ENCODE measurements at places on chromosomes 4 and X. TPM values are rescaled to one million over a fixed set of nuclear protein-coding genes. Genes with fewer than 3 reads are reported as not detected.

DNA sequence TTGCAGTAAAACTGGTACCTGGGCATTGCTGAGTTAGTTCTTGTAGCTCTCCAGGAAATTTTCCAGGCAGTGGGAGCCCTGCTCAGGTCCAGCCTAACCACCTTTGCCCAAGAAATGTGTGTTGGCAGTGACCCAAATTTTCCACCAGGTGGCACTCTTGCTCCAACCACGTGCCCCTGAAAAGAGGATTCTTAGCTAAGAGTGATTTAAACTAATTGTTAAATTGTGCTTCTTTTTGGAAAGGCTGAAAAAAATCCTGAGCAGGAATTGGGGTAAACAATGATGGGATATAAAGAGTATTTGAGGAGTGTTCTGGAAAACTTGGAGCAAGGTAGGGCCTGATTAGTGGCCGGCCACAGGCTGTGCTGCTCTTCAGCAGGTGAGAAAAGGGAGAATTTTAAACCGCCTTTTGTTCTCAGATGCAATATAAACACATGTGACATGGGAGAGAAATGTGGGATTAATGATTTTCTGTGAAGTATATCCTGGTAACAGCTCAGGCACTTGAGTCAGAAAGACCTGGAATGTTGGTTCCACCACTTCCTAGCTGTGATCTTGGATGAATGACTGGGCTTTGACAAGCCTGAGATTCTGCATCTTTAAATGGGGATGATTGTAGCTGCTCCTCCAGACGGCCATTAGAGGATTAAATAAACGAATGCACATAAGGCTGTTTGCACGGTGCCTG lies 219.6 kb downstream of the PTTG2 start:
- peak; percentile 93 for DNase-seq

DNA sequence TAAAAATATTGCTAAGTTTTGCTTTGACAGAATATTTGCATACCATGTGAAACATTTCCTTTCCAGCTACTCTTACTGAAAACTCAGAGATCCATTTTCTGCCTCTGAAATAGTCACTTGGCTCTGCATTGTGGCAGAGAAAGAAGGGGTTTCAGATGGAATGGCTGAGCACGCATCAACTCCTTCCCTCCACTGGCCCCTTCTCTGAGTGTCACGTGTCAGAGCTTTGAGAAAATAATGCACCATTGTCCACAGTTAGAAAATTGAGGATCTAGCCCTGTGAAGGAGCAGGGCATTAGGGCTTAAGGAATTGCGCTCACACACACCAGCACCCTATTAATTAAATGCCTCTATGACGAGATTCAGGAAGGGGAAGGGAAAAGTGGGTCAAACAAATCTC lies 78.8 kb upstream of the FAT4 start:
- no peak for DNase-seq

GRCh38 chrX:130413415-130413814 lies 11.6 kb downstream of the RBMX2 start:
- DNase-seq = no peak

GRCh38 chrX:129984111-129984958 lies 1.9 kb downstream of the BCORL1 start:
- DNase-seq = peak; percentile 49

DNA sequence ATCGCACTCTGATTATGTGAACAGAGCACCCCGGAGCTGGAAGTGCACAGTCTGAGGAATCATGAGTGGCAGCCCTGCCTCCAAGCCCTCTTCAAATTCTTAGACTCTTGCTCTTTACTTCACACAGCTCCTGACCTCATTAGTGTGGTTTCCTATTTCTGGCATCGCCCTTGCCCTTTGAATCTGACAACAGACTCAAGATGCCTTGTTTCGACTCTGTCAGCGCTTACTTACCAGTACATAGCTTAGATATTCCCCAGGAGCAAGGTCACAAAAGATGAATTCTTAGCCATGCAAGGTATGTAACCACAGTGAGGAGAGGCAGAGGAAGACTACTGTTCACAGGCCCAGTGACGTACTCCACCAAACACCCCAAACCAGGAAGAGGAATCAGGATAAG lies 167.2 kb downstream of the KDR start:
- no peak for DNase-seq

DNA sequence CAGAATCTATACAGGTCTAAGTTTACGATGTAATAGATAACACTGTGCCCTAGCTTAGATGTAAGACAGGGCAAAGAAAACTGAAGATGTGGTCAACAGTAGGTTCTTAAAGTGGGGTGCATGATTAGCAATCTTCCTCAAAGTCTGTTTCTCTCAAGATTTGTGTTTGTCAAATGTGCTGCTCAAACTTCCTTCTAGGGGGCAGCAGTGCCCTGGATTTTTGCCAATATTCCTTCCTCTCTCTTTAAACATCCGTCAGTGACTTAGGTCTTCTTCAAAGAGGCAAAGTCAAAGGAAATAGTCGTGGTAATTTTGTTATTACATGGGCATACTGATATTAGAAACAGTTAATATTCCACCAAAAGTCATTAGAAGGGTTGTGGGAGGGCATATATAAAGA lies 4.2 kb upstream of the PDHA2 start:
- DNase-seq = no peak

GRCh38 chrX:129737916-129738315 lies 863 bp upstream of the XPNPEP2 start:
- no peak for DNase-seq

DNA sequence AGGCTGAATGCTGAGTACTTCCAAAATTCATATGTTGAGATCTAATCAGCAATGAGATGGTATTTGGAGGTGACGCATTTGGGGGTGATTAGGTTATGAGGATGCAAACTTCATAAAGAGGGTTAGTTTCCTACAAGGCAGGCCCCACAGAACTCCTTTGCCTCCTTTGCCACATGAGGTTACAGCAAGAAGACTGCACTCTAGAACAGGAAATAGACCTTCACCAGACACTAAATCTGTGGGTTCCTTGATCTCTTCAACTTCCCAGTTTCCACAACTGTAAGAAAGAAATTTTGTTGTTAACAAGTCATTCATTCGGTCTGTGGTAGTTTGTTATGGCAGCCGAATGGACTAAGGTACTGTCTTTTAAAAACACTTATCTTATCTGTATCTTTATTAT lies 681.9 kb upstream of the HS3ST1 start:
- DNase-seq = no peak

GRCh38 chr4:45350438-45350837 lies 624.1 kb upstream of the GNPDA2 start:
- no peak for DNase-seq

DNA sequence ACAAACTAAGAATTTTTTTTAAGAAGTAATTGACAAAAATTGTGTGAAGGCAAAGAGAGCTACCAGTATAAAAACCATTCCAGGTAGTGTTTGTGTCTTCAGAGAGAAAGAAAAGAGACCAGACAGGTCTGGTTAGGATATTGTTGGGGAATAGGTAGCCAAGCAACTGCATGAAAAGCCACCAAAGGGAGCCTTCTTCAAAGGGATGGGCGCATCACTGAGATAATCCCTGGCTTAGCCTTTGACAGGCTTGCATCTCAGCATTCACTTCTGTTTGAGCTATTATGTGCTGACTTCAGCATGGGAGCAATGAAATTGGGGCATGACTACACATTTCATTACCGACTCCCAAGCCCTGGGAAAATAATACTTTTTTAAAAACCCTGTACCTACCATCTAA lies 496.6 kb downstream of the IL1RAPL1 start:
- no peak for DNase-seq

- no peak for DNase-seq
Observed at GRCh38 chr4:153113061-153113837, 91.0 kb upstream of the TRIM2 start.

GRCh38 chr4:155564880-155565279 lies 101.8 kb upstream of the GUCY1A1 start:
- no peak for DNase-seq

- peak; percentile 84 for DNase-seq
Observed at GRCh38 chr4:182826391-182826790, 90.8 kb downstream of the DCTD start.

GRCh38 chr4:35175894-35176293 lies 1068.4 kb downstream of the ARAP2 start:
- DNase-seq = no peak

DNA sequence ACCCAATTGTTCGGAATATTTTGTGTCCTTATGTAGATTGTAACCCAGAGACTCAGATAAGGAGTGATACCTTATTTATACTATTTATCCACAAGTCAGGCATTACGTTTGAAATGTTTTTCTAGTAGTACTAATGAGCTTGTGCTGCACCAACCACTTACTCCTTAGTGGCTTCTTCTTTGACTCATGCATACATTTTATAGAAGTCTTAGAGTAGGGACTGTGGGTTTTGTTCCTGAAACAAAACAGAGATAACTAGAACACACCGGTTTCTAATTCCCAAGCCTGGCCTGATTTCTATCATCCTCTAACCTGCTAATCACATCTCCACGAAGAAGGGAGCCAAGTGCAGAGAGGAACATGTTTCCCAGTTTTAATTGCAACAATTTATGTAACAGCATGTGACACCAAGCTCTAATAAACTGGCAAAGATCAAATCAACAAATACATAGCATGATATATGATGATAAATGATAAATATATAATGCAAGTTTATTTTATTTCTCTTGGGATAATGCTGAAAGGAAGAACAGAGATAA lies 32.3 kb downstream of the MGARP start:
- DNase-seq = no peak

DNA sequence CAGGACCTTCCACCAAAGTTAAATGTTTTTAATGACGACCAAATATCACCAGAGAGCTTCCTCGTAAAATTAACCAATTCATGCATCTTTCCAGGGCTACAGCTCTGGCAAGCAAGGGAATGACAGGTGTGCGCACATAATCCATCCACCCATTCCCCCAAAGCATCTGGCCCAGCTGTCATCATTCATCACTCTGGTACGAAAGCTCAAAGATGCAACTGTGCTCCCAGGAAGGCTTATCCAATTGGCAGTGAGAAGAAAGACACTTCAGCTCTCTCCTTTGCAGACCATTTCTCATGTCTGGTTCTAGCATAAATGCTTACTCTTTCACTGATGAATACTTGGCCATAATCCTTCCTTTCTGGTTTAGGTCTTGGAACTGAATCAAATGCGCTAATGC lies 139.2 kb downstream of the NSUN7 start:
- DNase-seq = no peak

GRCh38 chrX:124240422-124240821 lies 92.0 kb upstream of the TEX13D start:
- no peak for DNase-seq

- DNase-seq = no peak
Observed at GRCh38 chr4:142840516-142841123, 5.5 kb downstream of the INPP4B start.

DNA sequence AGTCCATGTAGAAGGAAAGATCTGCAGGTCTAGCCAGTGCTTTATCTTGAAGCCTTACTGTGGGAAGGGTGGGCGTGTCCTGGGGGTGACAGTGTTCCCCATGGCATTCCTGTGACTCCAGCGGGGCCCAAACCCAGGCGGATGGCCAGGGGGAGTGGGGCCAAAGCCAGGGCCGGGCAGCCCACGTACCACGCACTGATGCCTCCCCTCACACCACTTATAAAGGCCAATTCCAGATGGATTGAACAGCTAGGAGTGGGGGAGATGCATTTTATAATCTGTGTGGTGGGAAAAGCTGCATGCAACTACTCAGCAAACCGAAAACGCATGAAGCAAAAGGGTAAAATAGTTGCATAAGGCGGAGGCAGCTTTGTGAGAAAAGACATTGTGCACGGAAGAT lies 36.4 kb downstream of the NELFA start:
- DNase-seq = no peak

- DNase-seq = no peak
Observed at GRCh38 chr4:24408640-24409039, 175.7 kb downstream of the DHX15 start.

GRCh38 chr4:39763714-39764572 lies 66.0 kb downstream of the UBE2K start:
- no peak for DNase-seq

DNA sequence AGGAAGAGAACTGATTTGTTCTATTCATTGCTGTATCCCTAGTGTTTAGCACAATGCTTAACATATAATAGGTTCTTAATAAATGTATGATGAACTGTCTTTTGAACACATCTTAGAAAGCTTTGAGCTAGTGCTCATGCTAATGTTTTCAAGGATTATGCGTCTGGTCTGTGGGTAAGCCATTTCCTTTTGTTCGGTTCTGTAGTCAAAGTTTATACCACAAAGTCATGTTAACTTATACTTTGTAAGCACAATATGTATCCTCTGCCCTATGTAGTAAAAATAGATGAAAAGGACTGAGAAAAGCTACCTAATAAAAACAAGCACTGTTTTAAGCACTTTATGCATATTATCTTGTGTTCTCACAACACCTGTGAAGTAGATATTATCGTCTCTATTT lies 301.9 kb downstream of the GLUD2 start:
- DNase-seq = no peak

DNA sequence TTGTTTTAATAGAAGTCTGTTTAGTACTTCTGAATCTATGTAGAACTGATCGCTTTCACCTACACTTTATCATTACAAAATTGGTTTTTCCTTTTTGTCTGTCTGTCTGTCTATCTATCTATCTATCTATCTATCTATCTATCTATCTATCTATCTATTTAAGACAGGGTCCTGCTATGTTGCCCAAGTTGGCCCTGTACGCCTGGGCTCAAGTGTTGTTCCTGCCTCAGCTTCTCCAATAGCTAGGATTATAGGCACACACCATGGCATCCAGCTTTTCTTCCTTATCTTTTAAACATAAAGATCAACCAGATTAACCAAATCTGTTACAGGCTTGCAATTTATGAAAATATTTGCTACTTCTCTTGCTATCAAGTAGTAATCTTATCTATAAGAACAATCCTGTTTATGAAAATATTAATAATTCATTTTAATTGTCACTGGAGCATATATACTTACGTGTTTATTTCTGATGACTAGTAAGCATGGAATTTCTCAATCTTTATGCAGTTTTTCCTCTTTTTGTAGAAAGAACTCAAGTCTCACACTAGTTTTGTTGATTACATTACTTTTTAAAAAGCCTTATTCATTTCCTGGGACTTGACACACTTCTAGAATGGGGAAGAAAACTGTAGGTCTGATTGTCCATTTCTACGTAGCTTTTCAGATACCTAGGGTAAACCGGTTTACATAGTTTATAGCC lies 24.5 kb downstream of the KIAA0232 start:
- DNase-seq = no peak

GRCh38 chr4:75714704-75715103 lies 9.7 kb upstream of the USO1 start:
- DNase-seq = no peak

Gene CACNA1F
- polyA plus RNA-seq = 0.15 TPM

Gene CLDN34
- not detected for polyA plus RNA-seq

Gene MRPS18C
- polyA plus RNA-seq = 67.0 TPM

Gene MTNR1A
- polyA plus RNA-seq = not detected

Gene SLC26A1
- 10.2 TPM for polyA plus RNA-seq

Gene CNGA1
- polyA plus RNA-seq = 3.7 TPM

Gene IL9R
- polyA plus RNA-seq = not detected

All from kidney (tissue), 22 donors.